ENCODE measurements at places on chromosomes 3 and 15.

GRCh38 chr3:100197876-100198275 lies 62.9 kb upstream of the TBC1D23 start:
- DNase-seq, result no peak

- DNase-seq, result no peak
Measured at GRCh38 chr3:97821287-97821773, 481 bp upstream of the CRYBG3 start.

DNA sequence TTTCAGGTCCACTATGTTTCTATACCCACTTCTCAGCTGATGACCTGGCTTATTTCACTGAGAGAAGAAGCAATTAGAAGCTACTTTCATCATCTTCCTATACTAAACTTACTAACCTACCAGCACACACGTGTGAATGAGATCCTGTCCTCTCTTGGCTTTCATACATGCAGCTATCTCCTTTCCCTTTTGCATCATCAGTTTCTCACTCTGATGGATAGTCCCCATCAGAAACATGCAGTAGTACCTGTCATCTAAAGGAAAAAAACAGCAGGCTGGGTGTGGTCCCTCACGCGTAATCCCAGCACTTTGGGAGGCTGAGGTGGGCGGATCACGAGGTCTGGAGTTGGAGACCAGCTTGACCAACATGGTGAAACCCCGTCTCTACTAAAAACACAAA lies 237.6 kb upstream of the C2CD4B start:
- no peak for DNase-seq

- no peak for DNase-seq
Measured at GRCh38 chr15:74170071-74170844, 3.3 kb upstream of the ISLR start.

- DNase-seq, result no peak
Measured at GRCh38 chr15:80597076-80597475, 98.0 kb upstream of the ABHD17C start.

DNA sequence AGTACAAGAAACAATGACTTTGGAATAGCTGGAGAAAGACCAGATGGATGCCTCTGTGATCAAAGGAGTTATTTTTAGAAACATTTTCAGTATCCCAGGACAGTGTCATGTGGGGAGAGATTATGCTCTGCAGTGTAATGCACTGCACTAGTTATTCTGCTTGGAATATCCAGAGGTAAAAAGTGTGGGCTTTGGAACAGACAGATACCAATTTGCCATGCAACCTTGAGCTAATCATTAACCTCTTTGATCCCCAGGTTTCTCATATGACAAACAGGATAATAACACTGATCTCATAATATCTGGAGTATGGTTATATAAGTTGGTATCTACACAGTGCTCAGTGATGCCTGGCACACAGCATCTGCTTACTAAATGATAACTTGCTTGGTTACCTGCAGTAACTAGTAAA lies 12.2 kb upstream of the SLC7A14 start:
- no peak for DNase-seq

GRCh38 chr15:75153087-75153486 lies 48.6 kb upstream of the C15orf39 start:
- peak; percentile 58 for DNase-seq

DNA sequence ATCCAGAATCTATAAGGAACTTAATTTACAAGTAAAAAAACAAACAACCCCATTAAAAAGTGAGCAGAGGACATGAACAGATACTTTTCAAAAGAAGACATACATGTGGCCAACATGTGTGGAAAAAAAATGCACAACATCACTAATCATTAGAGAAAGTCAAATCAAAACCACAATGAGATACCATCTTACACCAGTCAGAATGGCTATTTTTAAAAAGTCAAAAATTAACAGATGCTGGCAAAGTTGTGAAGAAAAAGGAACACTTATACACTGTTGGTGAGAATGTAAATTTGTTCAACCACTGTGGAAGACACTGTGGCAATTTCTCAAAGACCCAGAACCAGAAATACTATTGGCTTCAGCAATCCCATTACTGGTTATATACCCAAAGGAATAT lies 830.0 kb upstream of the ALCAM start:
- no peak for DNase-seq

- DNase-seq, result no peak
Measured at GRCh38 chr3:182136008-182136910, 424.5 kb downstream of the SOX2 start.

- DNase-seq, result no peak
Measured at GRCh38 chr15:34355241-34355640, 11.8 kb downstream of the LPCAT4 start.

DNA sequence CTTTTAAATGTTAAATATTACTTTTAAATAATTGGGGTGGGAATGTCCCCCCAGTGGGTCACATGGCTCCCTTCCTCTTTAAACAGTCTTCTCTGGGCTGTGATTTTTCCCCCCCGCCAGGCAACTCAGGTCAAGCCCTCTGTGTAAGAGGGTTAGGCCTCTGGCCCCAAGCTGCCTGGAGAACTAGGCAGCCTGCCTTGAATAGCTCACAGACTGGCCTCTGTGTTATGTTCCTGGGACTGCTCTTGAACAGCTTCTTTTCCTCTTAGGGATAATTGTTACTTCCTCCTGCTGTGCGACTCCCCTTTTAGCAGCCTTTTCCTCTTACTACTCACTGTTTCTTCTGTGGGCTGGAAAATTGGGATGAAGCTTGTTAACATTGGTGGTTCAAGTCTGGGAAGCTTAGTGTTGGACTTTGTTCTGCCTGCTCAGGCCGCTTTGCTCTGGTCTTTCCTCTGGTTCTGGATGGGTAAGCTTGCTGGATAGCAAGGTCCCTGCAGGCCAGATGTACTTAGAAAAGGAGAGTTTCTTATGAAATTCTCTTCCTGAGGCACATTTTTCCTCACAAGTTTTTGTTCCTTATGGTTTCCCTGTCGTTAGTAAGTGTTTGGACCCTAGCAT lies 2.2 kb downstream of the TEX264 start:
- DNase-seq, result no peak

- DNase-seq, result no peak
Measured at GRCh38 chr15:48855501-48856440, 22.2 kb upstream of the EID1 start.

DNA sequence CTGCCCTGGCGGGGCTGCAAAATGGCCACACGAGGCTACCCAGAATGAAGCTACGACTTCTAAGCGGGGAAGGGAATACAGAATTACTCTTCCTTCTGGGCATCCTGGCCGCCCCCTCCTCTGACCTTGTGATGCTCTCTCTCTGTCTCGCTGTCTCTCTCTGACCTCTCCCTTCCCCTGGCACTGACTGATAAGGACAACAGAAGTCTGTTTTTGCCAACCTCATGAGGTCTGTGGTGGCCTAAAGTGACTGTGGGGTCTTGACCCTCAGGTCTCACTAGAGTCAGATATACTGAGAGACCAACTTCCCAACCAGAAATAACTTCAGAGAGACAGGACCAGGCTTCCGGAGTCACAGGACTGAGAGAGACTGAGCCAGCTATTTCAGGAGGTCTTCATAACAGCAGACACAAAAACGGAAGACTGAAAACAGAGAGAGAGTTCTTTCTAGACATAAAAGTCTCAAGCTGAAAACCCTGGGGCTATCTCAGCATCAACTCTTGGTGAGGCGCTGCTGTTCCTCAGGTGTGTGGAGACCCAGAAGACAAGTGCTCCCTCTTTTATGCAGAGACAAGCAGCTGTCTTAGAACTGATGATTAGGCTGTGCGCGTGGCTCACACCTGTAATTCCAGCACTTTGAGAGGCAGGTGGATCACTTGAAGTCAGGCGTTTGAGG lies 38.2 kb upstream of the CFAP161 start:
- no peak for DNase-seq

DNA sequence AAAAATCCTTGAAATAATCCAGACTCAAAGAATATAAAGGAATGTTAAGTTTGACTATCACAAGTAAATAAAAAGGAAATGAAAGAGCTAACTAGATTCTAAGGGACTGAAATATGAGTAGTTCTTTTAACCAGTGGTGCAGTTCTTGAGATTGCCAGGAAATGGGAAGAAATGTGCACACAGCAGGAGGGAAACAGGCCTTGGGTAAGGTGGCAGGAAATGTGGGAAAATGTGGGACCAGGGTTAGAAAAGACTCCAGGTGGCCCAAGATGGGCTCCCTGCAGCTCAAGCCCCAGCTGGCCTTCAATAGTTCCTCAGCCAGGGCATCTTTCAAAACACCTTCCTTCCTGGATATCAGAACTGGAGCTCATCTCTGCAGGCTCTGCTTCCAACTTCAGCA lies 181.3 kb downstream of the ISL2 start:
- no peak for DNase-seq

GRCh38 chr3:81643721-81644120 lies 117.7 kb downstream of the GBE1 start:
- DNase-seq, result no peak

GRCh38 chr3:5442106-5442785 lies 254.7 kb downstream of the EDEM1 start:
- DNase-seq, result no peak

GRCh38 chr3:45491344-45491743 lies 103.0 kb downstream of the LARS2 start:
- no peak for DNase-seq

GRCh38 chr15:85748729-85749128 lies 46.0 kb downstream of the KLHL25 start:
- DNase-seq, result peak; percentile 3

DNA sequence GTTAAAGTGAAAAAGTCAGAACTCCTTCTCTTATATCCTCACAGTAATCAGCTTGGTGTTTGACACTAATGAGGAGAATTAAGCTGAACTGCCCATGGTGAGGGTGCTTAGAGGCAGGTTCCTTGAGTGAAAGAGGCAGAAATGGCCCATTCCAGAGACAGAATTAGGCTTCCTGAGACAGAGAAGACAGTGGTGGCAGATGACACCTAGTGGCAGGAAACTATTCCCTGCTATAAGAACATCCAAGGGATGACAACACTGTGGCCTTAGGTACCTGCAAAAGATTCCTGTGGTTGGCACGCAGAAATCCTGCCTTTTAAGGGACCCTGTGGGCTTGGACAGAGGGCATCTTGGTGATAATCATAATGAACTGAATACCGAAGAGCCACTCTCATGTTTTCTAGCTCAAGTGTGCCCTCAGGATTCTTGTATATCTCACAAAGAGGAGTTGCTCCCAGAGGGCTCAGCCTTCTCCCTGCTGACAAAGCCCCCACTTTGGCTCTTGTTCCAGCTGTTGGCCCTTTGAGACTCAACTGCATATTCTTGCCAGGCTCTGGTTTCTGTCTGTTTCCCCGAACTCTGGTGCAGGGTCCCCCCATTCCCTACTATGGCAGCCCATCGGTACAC lies 56.0 kb downstream of the KBTBD12 start:
- DNase-seq, result peak; percentile 49

DNA sequence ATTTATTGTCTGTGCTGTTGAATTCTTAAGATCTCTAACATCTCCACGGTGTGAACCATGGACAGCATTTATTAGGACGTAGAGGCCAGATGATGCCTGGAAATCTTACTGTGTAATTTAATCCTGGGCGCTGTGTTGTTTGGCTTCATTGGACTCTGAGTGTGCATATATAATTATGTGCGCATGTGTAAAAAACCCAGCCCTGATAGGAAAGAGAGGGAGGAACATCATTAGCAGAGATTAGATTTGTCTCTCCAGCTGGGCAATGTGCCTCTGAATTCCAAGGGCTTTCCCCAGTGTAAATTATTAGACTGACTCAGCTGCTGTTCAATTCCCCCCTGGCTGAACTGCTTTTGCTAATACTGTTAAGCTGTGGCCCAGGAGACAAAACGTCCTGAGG lies 39.6 kb downstream of the MAP3K13 start:
- no peak for DNase-seq

GRCh38 chr3:38404286-38404685 lies 49.4 kb upstream of the ACVR2B start:
- no peak for DNase-seq

- peak; percentile 21 for DNase-seq
Measured at GRCh38 chr3:61936344-61936937, 375.1 kb downstream of the PTPRG start.

DNA sequence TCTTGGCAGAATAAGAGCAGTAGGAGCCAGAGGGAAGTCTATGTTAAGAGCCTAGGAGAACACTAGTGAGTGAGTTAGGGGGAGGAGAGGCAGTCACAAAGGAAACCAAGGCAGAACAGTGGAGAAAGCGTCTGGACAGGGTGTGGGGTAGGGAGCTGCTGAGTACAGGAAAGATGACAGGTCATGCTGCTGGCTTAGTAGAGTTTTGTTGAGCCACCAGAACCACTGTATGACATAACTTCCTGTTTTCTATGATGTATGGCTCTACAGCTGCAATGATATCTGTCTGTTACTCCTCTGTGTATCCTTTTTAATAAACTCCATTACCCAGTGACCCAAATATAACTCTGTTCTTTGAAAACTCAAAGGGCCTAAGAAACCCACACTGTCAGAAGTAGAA lies 10.6 kb upstream of the STT3B start:
- DNase-seq, result peak; percentile 56

DNA sequence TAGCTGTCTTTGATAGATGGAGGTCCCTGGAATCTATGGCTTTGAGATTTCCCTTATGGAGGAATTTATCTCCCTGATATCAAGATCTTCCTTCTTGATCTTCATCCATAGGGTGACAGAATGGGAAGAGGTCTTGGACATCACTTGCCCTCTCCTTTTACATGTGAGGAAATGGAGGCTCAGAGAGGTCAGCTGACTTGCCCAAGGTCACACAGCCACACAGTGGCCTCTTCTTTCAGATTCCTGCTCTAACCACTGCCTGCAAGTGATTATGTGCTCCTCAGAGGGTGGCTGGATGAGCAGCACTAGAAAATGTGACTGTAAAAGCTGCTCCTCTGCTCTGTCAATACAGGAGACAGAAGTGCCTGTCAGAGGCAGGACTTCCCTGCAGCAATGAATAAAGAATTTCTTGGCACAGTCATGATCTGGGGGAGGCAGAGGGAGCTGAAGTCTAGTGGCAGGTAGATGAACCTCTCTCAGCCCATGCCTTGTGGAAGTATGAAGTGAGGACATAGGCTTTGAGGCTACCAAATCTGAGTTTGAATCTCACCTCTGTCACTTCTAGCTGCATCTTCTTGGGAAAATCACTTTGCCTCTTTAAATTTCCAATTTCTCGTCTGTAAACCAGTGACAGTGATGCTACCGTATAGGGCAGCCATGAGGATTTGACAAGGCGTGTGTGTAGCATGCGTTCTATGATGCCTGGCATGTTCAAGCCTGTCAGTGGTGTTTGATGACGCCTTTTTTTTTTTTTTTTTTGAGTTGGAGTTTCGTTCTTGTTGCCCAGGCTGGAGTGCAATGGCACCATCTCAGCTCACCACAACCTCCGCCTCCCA lies 12.0 kb downstream of the SSUH2 start:
- DNase-seq, result no peak

DNA sequence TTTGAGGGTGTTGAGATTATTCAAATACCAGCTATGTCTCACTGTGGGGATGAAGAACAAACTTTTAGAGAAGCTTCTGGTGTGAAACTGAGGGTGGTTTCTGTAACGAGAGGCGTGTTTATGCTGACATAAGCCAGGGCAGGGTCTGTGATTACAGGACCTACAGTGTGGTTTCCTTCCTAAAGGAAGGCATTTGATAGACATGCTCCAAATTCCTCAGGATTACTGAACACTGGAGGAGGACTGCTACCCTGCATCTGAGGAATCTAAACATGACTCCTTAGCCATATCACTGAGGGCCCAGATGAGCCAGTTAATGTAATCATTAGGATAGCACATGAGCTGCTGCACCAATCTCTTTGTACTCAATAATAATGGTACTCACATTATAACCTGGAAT lies 328.4 kb upstream of the UMPS start:
- DNase-seq, result no peak

GRCh38 chr3:186785495-186786018 lies 2.2 kb downstream of the EIF4A2 start:
- no peak for DNase-seq

All from GM13977 (cell line).